Natural killer cell (primary cell): ENCODE measurements at places on chromosomes 1 and 21.

DNA sequence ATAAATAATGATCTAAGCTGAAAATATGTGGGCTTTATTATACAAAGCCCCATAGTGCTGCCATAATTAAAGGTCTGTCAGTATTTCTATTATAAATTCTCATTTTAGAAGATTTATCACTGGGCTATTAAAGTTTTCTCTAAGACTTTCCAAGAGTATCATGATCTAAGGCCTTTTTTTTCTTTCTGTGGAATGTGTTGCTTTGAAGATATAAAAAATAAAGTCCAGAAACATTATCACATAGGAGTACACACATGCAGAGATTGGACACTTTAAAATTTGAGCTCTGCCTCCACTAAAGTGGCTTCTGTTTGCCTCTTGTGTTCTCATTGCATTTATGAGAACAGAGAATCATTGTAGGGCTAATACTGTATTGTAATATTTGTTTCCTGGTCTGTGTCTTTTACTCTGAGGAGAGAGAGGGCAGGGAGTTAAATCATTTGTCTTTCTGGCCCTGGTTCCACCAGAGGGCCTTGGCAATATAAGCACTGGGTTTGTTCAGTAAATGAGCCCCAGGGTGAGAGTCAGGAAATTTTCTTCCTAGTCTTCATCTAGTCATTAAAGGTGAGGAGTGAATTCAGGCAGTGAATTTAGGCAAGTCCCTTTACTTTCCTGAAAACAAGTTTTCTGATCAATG is 70.2 kb downstream of the NFIA start:
- DNase-seq: no peak

DNA sequence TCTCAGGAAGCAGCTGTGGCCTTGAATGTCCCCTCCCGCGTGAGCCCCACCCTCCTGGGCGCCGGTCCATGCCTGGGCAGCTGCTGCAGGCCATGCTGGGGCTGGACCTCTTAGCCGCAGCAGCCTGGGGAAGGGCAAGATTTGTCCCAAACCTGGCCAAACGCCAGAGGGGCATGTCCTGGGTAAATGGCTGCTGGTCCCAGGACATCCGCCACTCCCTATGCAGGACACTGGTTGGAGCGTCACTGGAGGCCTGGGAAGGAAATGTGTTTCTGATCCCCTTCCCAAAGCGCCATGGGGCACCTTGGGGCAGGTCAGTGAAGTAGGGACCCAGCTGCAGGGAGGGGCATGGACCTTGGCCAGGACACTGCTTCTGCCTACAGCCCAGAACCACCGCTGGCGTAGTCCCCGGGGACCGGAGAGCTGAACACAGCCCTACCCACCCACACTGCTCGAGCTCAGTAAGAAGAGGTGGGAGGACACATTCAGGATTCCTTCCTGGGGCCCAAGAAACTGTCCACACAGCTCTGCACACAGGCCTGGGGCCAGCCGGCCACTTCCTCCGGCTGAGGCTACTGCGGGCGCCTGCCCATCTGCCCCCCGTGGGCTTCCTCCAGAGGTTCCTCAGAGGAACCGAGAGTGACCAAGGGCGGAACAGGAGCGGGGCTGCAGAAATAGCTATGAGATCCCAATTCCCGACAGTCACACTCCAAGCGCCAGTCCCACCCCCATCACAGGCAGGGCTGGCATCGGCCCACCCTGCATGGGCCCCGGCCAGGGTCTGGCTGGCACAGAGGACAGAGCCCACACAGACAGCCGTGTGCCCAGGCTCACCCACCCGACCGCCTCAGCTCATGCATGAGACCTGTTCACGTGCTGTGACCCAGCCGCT is 10.8 kb upstream of the PLEKHG5 start:
- DNase-seq: no peak

- DNase-seq: no peak
Observed at GRCh38 chr1:168114845-168115244, 21.9 kb downstream of the GPR161 start.

- DNase-seq: peak; percentile 39
Observed at GRCh38 chr1:221727146-221728036, 14.5 kb downstream of the DUSP10 start.

- no peak for DNase-seq
Observed at GRCh38 chr21:29114765-29115500, 15.5 kb upstream of the MAP3K7CL start.

DNA sequence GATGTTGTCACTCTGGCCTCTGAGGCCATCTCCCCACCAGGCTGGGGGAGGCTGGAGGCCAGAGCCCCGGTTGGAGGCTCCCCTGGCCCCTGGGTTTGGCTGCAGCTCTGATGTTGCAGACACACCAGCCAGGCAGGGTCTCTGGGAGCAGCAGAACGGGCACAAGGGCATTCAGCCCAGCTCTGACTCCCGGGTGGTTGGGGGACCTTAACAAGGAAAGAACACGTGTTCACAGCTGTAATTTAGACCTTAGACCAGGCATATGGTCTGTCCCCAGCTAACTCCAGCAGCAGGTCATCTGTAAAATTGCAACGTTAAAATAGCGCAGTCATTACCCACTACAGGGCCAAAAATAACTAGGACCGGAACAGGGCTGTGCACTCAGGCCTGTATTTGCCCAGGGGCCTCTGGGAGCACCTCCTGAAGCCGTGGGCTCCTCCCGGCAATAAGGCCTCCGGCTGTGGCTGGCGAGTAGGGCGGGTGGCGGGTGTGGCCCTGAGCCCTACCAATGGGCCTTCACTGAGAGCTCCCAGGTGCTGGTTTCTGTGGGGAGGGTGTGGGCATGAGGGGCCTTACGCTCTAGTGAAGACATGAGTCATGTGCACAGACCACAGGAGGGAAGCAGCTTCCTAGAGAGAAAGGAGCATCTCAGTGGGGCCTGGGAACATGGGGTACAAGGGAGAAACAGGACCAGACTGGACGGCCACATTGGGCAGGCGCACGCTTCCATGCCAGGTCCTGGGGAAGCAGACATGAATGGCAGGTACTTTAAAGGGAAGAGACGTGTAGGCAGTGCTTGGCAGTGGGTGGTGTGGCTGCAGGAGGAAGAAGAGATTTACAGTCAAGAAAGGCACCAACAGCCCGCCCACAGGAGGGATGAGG is 6.1 kb downstream of the LDLRAP1 start:
- peak; percentile 78 for DNase-seq

DNA sequence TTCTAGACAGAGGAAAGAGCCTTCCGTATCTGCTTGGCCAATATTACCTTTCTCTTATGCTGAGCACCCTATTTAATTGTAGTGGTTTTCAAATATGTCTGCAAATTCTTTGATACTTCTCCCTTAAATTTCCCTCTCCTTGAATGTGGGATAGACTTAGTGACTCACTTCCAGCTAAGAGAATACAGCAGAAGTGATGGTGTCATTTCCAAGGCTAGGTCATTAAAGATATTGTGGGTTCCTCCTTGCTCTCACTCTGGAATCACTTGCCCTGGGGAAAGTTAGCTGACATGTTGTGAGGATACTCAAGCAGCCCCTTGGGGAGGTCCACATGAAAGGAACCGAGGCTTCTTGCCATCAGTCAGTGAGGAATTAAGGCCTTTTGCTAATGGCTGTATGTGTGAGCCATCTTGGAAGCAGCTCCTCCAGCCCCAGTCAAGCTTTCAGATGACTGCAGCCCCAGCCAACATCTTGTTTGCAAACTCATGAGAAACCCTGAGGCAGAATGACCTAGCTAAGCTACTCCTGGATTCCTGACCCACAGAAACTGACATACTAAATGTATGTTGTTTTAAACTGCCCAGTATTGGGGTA is 8.1 kb upstream of the CITED4 start:
- no peak for DNase-seq

GRCh38 chr1:225435957-225436392 is 8.1 kb upstream of the LBR start:
- no peak for DNase-seq

- DNase-seq: no peak
Observed at GRCh38 chr1:42423681-42424080, 32.1 kb downstream of the ZMYND12 start.

DNA sequence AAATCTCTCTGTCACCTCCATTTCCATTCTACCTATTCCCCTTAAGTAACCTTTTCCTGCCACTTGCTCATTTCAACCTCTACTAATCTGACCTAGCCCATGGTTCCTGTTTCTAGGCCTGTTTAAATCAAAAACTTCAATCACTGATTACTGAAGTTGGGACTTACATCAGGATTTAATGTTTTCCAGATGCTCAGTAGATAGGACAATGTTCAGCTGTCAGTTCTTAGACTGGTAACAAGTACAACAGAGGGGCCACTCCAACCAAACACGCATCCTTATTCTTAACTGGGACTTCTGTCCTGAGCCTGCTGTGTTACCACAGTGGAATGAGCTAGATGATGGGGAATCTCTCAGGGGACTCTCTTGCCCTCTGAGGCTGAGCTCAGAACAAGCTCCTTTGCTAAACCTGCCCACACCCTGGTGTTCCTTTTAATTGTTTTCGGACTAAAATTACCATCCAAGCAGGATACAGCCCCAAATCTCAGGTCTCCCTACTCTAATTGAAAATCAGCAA is 974.6 kb downstream of the TTLL7 start:
- no peak for DNase-seq

DNA sequence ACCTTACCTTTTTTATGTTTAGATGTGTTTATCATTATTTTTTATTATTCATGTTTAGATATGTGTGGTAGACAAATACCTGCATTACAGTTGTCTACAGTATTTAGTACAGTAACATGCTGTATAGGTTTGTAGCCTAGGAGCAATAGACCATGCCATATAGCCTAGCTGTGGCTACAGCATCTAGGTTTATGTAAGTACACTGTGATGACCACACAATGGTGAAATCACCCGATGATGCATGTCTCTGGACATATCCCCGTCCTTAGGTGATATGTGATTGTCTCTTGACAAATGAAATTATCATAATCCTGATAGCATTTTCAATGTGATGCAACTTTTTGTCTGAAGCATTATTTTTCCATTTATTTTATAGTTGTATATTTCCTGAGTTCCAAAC is 121.2 kb downstream of the DISP1 start:
- no peak for DNase-seq

GRCh38 chr1:246572785-246573184 is 6.5 kb downstream of the CNST start:
- no peak for DNase-seq

- DNase-seq: no peak
Observed at GRCh38 chr1:240619357-240619756, 7.4 kb upstream of the GREM2 start.

DNA sequence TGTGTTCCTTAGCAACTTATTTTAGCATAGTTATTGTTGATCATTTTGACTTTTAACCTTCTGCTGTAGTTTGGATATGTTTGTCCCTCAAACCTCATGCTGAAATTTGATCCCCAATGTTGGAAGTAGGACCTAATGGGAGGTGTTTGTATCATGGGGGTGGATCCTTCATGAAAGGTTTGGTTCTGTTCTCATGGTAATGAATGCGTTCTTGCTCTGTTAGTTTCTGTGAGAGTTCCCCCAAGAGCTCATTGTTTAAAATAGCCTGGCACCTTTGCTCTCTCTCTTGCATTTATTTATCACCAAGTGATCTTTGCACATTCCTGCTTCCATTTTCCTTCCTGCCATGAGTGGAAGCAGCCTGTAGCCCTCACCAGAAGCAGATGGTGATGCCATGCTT is 372.1 kb upstream of the VAMP3 start:
- DNase-seq: no peak

- DNase-seq: no peak
Observed at GRCh38 chr1:94273111-94273510, 35.7 kb upstream of the ARHGAP29 start.

DNA sequence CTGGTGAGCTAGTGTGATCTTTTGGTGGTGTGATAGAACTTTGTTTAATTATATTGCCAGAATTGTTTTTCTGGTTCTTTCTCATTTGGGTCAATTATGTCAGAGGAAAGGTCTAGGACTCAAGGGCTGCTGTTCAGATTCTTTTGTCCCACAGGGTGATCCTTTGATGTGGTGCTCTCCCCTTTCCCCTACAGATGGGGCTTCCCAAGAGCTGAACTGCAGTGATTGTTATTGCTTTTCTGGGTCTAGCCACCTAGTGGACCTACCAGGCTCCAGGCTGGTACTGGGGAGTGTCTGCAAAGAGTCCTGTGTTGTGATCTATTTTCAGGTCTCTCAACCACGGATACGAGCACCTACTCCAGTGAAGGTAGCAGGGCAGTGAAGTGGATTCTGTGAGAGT is 25.9 kb upstream of the CD84 start:
- peak; percentile 37 for DNase-seq

DNA sequence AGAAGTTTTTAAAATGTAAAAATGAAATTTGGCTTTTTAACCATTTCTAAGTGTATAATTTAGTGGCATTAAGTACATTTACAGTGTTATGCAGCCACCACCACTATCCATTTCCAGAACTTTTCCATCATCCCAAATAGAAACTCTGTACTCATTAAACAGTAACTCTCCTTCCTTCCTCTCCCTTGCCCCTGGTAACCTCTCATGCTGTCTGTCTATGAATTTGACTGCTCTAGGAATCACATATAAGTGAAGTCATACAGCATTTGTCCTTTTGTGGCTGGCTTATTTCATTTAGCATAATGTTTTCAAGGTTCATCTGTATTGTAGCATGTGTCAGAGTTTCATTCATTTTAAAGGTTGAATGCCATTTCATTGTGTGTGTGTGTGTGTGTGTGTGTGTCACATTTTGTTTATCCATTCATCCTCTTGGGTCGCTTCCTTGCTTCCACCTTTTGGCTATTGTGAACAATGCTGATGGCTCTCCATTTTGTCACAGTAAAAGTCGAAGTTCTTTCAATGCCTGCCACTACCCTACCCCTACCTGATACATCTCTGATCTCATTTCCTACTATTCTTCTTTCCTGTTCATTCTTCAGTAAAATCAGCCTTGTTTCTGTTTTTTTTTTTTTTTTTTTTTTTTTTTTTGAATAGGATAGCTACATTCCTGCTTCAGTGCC is 45.3 kb downstream of the F3 start:
- DNase-seq: no peak

DNA sequence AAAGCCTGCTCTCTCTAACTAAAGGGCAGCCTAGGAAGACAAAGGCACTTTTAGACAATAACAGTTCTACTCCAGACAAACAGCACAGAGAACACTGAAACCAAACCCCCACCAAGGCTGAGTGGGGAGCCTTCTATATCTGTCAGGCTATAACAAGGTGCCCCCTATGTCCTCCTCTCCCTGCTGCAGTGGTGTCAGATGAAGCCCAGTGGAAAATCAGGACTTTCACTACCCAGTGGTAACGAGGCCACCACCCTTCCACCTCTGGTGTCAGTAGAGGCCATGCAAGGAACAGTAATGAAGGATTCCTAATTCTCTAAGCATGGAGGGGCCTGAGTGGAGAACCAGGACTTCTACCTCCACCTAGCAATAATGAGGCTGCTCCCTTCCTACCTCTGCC is 83.7 kb downstream of the ZSWIM5 start:
- DNase-seq: no peak

GRCh38 chr1:153288634-153289275 is 24.0 kb downstream of the PGLYRP3 start:
- DNase-seq: no peak

GRCh38 chr1:85665932-85666331 is 42.3 kb downstream of the ZNHIT6 start:
- DNase-seq: no peak
